ENCODE measurements at places on chromosomes 2 and 18. TPM values are rescaled to one million over a fixed set of nuclear protein-coding genes. Genes with fewer than 3 reads are reported as not detected.

SDC1 gene
- 268 TPM for total RNA-seq

CXCR1 gene
- not detected for total RNA-seq

CYRIA gene
- total RNA-seq, result 5.5 TPM

TFCP2L1 gene
- under 0.01 TPM for total RNA-seq

TET3 gene
- total RNA-seq, result 13.0 TPM

ANKRD53 gene
- total RNA-seq, result 0.65 TPM

Data from placental epithelial cell (primary cell).